ENCODE measurements at places on chromosomes 7 and 10. TPM values are rescaled to one million over a fixed set of nuclear protein-coding genes. Genes with fewer than 3 reads are reported as not detected.

The PUS7 gene
- total RNA-seq, result 13.1 TPM

The NEURL1 gene
- 2.2 TPM for total RNA-seq

The PAX2 gene
- not detected for total RNA-seq

The PIP gene
- total RNA-seq, result not detected

The ELAPOR2 gene
- 3.3 TPM for total RNA-seq
